Glutamatergic neuron (in vitro differentiated cells): ENCODE measurements at places on chromosomes 5 and 9.

DNA sequence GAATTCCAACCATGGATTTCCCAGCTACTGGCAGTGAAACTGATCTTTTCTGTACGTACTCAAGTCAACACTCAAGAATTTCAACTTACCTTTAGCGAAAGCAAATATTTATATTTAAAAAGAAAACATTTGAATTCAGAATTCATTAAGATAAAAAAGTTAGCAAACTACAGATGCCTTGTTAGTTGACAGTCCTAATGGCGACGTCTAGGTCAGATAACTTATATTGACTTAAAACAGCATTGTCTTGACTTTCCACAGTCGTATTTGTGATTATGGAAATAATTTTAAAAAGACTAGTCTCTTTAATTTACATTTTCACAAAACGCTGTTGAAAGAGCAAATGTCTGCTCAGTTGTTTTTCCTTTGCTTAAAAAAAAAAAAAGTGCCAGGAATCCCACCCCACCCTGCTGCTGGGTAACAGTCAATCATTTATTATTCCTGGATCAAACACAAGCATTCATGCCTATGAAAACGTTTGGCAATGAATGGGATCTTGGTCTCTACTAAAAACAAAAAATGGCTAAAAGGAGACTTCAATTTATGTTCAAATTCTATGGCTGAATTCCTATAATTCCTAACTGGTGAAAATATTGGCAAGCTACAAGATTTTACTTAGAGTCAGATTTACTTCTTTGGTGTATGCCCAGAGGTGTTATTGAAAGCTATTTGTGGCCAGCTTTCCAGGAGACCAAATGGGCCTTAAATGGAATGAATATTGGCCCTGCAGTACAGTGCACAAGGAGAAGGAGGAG is 22.0 kb downstream of the OR2S2 start:
- no peaks in the 10 kb centered on the region for H3K4me1 ChIP-seq
- H3K36me3 ChIP-seq: peaks cover 4% of the 10 kb centered on the region
- no peak for DNase-seq
- H3K27me3 ChIP-seq: peaks cover 1% of the 10 kb centered on the region

- peaks cover 3% of the 10 kb centered on the region for H3K27me3 ChIP-seq
- peaks cover 17% of the 10 kb centered on the region for H3K4me1 ChIP-seq
- no peak for DNase-seq
Measured at GRCh38 chr5:171952021-171952420, 54.4 kb downstream of the FBXW11 start.

DNA sequence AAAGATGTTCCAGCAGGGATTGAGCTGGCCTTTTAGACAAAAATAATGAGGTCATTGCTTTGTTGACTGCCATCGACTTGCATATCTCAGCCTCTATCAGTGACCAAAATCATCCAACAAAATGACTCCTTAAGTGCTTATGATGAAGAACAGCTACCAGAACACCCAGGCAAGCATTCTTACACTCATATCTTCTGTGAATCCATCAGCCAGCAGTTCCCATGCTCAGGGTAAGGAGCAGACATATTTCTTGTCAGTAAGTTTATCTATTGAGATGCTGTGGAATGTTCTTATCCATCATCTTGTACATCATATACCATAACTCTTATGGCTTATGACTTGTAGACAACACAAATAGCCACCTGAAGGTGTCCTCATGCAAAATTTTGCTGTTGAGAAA is 20.2 kb upstream of the SPDL1 start:
- H3K36me3 ChIP-seq: peaks cover 6% of the 10 kb centered on the region
- H3K27ac ChIP-seq: no peak overlapping the region

DNA sequence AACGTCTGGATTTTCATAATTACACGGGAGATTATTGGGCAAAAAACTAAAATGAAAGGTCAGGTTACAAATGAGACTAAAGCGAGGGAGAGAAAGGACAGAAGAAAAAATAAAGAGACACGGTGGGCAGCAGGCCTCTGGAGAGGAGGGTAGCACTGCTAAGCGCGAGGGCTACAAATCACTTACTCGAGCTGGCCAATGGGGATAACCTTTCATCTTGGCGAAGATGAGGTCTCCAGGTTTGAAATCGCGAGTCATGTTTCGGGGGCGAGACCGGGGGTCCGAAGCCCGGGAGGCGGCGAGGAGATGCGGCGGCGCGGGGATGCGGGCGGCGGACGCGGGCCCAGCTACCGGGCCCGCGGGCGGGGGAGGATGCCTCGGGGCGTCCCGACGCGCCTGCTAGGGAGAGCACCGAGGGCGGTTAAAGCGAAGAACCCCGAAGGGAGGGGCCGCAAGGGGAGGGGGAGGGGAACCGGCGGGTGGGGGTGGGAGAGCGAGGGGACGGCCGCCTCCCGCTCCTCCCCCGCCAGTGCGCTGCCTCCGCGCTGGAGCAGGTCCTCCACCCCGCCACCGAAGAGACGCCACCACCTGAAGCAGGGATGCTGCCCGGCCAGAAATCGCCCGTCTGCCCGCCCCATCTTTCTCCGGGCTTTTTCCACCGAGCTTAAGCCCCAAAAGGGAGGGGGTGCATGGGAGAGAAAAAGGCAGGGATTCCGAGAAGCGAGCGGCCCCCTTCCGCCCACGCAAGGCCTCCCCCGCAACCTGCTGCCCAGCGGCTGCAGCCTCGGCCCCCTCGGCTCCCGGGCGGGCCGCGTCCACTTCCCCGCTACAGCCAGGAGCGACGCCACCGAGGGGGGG is 610 bp downstream of the PSIP1 start:
- H3K27me3 ChIP-seq: peaks cover 8% of the 10 kb centered on the region
- H3K27ac ChIP-seq: peak overlapping the region; percentile 93
- H3K4me1 ChIP-seq: peaks cover 12% of the 10 kb centered on the region

DNA sequence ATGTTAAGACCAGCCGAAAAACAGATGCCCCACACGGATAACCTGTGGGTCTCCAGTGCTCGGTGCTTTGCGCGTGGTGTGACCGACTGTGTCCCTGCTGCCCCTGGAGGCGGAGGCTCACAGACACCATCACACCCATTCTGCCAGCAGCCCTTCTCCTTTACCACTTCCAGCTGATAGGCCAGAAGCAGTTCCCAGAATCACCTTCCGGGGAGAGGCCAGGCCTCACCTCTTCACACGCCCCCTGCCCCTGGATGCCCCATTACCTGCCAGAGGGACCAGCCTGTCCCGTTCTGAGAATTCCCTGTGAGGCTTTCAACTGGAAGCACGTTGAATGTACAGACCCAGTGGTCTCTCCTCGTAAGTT is 21.6 kb upstream of the LRRC14B start:
- peaks cover 9% of the 10 kb centered on the region for H3K27me3 ChIP-seq
- DNase-seq: peak; percentile 19
- H3K27ac ChIP-seq: no peak overlapping the region
- H3K4me3 ChIP-seq: no peak overlapping the region
- H3K36me3 ChIP-seq: no peaks in the 10 kb centered on the region
- H3K4me1 ChIP-seq: peaks cover 4% of the 10 kb centered on the region

DNA sequence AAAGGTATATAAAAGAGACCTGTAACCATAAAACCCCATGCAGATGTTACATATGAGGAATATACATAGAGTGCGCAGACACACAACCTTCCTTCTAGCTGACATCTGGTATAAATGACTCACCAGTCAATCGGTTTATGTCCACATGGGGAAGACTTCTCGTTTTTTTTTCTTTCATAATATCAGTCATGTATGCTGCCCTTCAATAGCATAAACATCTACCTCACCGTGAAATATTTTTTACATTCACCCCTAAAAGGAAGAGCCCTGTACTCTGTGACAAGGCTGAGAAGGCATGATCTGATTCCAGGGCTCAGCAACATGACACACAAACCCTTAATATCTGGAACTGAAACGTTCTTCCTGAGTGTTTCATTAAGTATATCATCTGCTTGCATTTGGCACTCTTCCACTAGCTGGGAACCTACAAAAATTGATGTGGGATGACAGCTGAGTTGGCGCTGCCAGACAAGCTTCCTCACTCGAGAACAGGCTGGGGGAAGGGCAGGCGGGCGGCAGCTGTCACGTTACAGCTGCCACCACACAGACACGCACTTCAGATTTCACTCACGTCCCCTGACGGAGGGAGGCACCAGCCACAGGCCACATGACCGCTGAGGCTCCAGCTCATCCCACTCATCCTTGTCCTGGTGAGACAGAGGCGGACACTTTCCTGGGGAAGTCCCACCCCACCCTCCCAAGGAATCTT is 74.2 kb downstream of the SHB start:
- no peaks in the 10 kb centered on the region for H3K36me3 ChIP-seq
- peaks cover 34% of the 10 kb centered on the region for H3K27me3 ChIP-seq
- peaks cover 76% of the 10 kb centered on the region for H3K4me1 ChIP-seq
- peak; percentile 82 for DNase-seq

- no peak for DNase-seq
- no peak overlapping the region for H3K4me3 ChIP-seq
- H3K4me1 ChIP-seq: peaks cover 10% of the 10 kb centered on the region
- peaks cover 3% of the 10 kb centered on the region for H3K27me3 ChIP-seq
Measured at GRCh38 chr5:117973785-117974184, 1014.6 kb downstream of the DTWD2 start.

DNA sequence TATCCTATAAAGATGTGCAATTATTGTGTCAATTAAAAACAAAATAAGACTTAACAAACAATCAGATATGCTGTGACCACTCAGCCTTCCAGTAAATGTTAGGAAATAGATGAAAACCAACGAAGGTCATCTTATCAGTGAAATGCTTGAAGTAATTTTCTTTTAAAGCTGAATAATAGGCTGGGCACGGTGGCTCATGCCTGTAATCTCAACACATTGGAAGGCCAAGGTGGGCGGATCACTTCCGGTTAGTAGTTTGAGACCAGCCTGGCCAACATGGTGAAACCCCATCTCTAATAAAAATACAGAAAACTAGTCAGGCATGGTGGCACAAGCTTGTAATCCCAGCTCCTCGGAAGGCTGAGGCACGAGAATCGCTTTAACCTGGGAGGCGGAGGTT is 31.2 kb downstream of the NLN start:
- no peaks in the 10 kb centered on the region for H3K4me1 ChIP-seq
- H3K36me3 ChIP-seq: peaks cover 7% of the 10 kb centered on the region
- peaks cover under 1% of the 10 kb centered on the region for H3K27me3 ChIP-seq
- DNase-seq: no peak

- H3K27me3 ChIP-seq: no peaks in the 10 kb centered on the region
- DNase-seq: no peak
- peaks cover 1% of the 10 kb centered on the region for H3K4me1 ChIP-seq
- no peak overlapping the region for H3K4me3 ChIP-seq
Measured at GRCh38 chr5:151036556-151036955, 16.2 kb downstream of the GPX3 start.

- DNase-seq: no peak
- H3K27me3 ChIP-seq: peaks cover 9% of the 10 kb centered on the region
- H3K4me1 ChIP-seq: no peaks in the 10 kb centered on the region
- H3K36me3 ChIP-seq: no peaks in the 10 kb centered on the region
- H3K27ac ChIP-seq: no peak overlapping the region
Measured at GRCh38 chr5:172636279-172637050, 4.6 kb upstream of the NEURL1B start.

DNA sequence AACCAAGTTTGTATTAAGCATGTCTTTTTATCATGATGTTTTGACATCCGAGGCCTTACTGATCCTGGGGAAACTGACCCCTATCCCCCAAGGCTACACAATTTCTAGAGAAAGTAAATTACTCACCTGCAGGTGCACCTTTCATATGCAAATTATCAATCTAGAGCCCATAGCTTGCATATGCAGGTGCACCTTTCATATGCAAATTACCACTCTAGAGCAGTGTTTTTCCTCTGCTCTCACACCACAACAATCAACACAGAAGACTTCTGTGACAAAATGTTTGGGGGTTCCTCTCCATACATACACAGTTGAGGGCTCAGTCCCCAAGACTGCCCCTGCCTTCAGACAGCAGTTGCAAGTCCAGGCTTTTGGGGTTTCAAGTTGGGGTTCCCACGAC is 203.7 kb upstream of the RORB start:
- no peak overlapping the region for H3K4me3 ChIP-seq
- no peaks in the 10 kb centered on the region for H3K4me1 ChIP-seq
- no peak overlapping the region for H3K27ac ChIP-seq
- no peaks in the 10 kb centered on the region for H3K27me3 ChIP-seq
- no peak for DNase-seq

- H3K36me3 ChIP-seq: no peaks in the 10 kb centered on the region
- DNase-seq: no peak
- H3K27me3 ChIP-seq: peaks cover 6% of the 10 kb centered on the region
Measured at GRCh38 chr5:67215519-67216471, 19.2 kb upstream of the CD180 start.

DNA sequence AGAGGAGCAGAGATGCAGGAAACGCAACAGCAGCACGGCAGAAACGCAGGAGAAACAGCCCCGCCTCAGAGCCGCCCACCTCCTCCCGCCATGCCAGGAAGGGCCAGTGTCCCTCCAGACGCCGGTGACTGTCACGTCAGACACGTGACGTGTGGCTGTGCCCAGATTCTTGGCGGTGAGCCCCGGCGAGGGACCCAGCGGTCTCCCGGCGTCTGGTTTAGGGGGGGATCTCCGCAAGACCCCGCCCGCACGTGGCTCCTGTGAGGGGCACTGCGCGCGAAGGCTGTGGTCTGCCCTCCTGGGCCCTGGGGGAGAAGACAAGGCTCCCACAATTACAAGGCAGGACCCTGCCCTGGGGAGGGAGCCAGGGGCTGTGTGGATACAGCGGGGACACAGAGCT is 2.4 kb upstream of the LCN8 start:
- no peak for DNase-seq
- H3K4me1 ChIP-seq: peaks cover 10% of the 10 kb centered on the region
- no peak overlapping the region for H3K27ac ChIP-seq

DNA sequence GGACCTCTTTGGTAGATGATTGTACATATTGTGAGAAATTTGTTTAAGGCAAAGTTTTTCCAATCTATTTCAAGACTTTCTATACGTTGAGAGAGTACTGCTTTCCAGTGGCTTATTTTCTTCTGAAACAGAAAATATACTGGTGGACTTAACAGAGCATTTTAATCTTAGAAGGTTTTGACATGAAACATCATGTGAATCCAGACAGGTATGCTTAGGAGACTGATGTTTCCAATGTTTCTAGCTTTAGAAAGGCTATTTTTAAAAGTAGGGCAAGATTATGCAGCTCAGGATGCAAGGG is 71.0 kb downstream of the PIK3R1 start:
- H3K27ac ChIP-seq: peak overlapping the region; percentile 46
- H3K27me3 ChIP-seq: no peaks in the 10 kb centered on the region
- no peak for DNase-seq
- peak overlapping the region; percentile 39 for H3K4me3 ChIP-seq
- H3K4me1 ChIP-seq: peaks cover 43% of the 10 kb centered on the region

- no peaks in the 10 kb centered on the region for H3K4me1 ChIP-seq
- peaks cover 2% of the 10 kb centered on the region for H3K27me3 ChIP-seq
- H3K36me3 ChIP-seq: no peaks in the 10 kb centered on the region
- no peak overlapping the region for H3K27ac ChIP-seq
Measured at GRCh38 chr5:110440058-110440457, 286.4 kb downstream of the TMEM232 start.
